Activated naive CD8-positive, alpha-beta T cell treated with anti-CD3 and anti-CD28 coated beads, Interleukin-2, amount 10 ng/mL, durations not matched to agents 7 days and 5 days (primary cell): ENCODE measurements at places on chromosomes 13 and 19. TPM values are rescaled to one million over a fixed set of nuclear protein-coding genes. Genes with fewer than 3 reads are reported as not detected.

DNA sequence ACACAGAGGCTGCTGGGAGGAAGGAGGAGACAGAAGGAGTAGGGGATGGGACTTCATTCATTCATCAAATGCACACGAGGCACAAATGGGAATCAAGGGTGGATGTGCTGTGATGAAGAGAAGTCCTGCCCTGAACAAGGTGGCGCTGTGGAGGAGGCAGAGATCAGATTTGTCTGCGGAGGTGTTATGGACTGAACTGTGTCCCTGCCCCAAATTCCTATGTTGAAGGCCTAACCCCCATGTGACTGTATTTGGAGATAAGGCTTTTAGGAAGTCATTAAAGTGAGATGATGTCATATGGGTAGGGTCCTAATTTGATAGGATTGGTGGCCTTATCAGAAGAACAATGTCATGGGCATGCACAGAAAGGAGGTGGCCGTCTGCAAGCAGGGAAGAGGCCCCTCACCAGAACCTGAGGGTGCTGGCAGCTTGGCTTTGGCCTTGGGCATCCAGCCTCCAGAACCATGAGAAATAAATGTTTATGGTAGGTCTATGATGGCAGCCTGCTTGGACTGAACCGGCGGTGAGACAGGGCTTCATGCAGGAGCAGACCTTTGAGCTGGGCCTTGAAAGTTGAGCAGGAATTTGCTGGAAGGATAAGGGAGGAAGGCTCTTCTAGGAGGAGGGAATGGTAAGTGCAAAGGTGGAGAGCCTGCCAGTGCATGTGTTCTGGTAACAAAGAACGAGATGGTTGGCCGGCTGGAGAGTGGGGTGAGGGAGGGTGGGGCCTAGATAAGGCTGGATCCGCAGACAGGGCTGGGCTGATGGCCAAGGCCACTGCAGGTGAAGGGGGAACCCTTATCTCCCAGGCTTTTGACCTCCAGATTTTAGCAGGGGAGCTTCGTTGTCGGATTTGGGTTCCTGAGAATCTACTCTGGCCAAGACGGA lies 2.7 kb upstream of the CEBPA start:
- H3K27ac ChIP-seq: no peak overlapping the region
- no peaks in the 10 kb centered on the region for H3K36me3 ChIP-seq
- peaks cover 47% of the 10 kb centered on the region for H3K27me3 ChIP-seq
- no peak overlapping the region for H3K4me3 ChIP-seq
- no peak for DNase-seq

Gene PTGER1
- 0.36 TPM for total RNA-seq

Gene PLPPR3
- total RNA-seq: not detected

- DNase-seq: no peak
- no peak overlapping the region for H3K4me3 ChIP-seq
- H3K27ac ChIP-seq: no peak overlapping the region
- H3K4me1 ChIP-seq: no peaks in the 10 kb centered on the region
Observed at GRCh38 chr13:39327172-39327479, 275.9 kb downstream of the LHFPL6 start.
